ENCODE measurements at places on chromosomes 6 and 20.

- DNase-seq, result peak; percentile 35
Measured at GRCh38 chr6:40852779-40853373, 186.1 kb downstream of the UNC5CL start.

DNA sequence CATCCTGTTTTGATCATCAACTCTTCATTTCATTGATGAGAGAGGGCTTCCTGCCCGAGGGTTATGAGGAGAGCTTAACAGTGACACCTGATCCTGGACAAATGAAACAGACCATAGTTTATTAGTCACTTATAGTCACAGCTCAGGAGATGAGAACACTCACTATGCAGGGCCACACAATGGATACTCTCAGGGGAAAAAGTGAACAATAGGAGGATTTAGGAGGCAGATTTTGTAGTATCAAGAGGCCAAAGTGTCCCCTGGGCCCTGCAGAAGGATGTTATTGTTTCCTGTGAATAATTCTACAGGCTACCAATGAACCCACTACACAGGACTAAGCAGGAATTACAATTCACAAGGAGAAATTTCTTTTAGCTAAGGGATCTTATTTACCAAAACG lies 772.8 kb upstream of the MAN1A1 start:
- no peak for DNase-seq

DNA sequence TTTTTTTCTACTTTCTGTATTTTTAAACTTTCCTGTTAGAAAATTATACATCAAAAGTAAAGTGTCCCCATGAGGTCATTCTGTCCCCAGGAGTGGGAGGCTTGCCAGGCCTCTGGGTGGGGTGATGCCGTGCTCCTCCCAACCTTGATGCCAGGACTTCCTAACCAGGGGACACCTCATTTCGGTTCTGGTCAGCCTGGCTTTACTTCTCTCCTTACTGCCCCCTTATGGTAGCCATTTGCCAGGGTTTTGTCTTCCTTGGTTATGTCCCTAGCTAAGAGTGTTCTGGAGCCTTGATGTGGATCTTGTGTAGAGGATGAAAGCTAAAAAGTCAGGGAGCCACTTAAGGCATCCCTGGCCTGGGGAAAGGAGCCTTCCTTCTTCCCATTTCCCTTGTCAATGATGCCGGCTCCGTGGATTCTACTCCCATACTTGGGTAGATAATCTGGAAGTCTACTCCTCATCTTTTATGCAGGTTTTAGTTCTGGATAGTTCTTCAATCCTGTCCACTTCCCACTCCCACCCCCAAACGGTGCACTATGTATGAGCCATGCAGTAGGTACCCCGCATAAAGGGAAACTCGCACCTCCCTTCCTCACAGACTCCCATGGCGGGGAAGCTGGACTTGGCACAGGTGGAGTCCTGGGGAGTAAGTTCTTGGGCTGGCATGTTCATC lies 164.1 kb upstream of the SALL4 start:
- DNase-seq, result peak; percentile 55

DNA sequence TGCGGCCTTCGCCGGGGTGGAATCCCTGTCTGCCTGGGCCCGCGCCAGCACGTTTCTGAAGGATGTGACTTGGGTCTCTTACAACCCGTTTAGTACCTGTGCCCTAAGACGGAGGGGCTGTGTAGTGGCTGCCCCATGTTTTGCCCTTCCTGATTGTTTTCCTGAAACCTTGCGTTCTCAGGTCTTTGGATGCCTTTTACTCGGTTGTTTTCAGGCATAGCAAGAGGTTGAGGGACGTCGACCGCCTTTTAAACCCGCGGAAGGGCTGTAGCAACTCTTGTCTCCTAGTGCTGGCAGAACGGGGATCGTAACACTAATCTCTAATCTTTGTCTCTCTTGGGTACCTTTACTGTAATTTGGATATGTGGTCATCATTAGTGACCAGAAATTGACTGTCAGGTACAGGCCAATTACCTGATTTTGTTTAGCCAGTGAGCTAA lies 706 bp upstream of the NANP start:
- DNase-seq, result no peak

DNA sequence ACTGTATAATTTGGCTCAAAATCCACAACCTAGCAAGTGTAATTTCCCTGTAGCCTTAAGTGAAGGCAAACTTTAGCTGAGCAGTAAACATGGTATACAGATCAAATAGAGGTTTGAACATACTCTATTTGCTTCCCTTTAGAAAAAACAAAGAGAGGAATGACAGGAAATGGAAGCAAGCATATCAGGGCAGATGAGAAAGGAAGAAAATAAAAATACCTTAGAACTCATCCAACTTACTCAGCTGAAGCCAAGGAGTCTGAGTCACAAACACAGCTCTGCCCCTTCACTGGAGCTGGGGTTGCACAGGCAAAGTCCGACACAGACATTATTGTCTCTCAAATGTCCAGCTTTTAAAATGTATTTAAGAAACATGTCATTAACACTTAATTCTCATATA lies 379.9 kb upstream of the IRAK1BP1 start:
- no peak for DNase-seq

- DNase-seq, result no peak
Measured at GRCh38 chr20:51463560-51463959, 79.0 kb downstream of the NFATC2 start.

- no peak for DNase-seq
Measured at GRCh38 chr6:68279793-68280557, 355.1 kb upstream of the ADGRB3 start.

DNA sequence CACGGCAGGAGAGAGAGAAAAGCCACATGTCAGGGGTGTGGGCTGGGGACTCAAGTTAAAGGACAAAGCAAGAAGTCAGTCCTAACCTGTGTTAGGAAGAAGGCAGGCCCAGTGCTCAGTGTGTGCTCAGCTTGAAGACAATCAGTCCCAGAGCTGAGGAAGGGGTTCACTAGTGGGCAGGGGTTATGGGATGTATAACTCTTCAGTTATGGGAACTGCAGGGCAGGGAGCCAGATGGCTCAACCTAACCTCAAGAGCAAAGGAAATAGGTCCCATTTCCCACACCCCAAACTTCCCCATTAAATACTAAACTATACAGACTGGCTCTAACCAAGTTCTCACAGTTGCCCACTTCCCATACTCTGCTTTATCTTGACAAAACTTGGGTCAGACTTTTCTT lies 7.4 kb upstream of the SSTR4 start:
- DNase-seq, result no peak

Measured in eye (tissue), 1 donor.